Right lung (tissue), 10 donors: ENCODE measurements at places on chromosomes 6 and 20. TPM values are rescaled to one million over a fixed set of nuclear protein-coding genes. Genes with fewer than 3 reads are reported as not detected.

DNA sequence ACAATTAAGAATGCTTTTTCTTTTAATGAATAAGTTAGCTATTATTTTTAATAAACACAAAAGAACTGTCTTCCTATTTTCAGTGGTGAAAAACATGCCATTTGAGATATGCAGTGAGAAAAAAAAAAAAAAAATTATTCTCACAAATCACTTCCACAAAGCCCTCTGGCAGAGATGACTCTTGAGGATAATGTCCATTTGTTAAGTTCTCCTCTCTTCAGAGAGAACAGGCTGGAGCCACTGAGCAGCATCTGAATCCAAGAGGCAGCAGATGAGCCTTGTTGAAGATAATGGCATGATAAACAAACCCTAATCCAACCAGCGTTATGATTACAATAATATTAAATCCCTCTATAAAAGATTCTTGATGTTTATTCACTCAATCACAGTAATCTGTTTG is 105.0 kb downstream of the PTPRK start:
- DNase-seq: no peak

GRCh38 chr6:85452441-85452881 is 2.6 kb downstream of the NT5E start:
- DNase-seq: no peak

DNA sequence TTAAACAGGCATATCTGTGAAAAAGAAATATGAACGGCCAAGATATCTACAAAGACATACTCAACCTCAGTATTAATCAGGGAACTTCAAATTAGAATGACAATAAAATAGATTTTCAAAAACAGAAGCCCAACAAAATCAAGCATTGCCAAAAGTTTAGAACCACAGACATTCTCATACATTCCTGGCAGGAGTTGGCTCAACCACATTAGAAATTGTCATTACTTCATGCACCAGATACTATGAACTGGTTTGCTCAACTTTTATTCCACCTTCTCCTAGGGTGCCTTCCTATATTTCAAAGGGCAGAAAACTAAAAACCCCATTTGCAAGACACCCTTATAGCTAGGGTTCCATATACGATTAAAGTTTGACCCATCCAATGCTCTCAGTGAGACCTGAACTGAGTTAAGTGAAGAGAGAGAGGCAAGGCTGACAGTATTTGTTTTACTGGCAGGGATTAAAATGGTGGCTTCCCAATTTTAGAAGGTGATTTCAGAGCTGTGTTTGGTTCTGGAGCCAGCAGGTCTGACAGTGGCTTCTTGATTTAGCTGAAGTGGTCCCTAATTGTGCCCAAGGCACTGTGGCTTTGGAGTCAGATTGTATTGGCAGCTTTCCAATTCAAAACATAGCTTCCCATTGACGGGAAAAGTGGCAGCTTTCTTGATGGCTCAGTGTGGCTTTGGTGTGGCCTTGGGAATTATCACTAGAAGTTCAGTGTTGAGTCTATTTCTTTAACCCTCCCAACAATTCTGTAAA is 77.1 kb upstream of the CDYL start:
- DNase-seq: no peak

DNA sequence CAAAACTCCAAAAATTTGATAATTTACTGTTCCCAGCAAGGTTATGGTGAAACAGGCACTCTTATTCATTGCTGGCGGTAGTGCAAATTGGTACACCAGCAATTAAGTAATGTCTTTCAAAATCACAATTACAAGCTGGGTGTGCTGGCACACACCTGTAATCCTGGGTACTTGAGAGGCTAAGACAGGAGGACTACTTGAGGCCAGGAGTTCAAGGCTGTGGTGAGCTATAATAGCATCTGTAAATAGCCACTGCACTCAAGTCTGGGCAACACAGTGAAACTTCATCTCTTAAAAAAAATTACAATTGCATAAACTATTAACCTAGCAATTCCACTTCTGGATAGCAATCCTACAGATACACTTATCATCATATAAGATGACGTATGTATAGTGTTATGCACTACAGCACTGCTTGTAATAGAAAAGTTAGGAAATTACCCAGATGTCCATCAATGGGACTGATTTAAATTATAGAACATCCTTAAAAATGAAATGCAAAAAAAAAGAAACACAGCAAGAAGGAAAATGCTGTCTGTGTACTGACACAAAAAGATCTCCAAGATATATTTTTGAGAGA is 31.4 kb downstream of the NCOA6 start:
- no peak for DNase-seq

DNA sequence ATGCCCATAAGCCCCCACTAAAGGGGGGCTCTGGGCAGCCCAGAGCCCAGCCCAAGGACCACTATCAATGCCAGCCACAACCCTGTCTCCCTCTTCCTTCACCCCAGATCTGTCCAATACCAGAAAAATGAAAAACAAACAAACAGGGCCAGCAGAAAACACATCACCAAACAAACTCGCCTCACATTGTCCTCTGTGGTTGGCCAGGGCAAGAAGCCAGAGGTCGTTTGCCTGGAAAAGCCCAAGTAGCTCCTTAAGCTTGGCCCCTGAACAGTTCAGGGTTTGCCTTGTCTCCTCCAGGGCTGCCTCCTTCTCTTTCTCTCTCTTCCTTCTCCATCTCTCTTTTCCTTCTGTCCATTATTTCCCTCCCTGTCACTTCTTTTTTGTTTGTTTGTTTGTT is 10.1 kb upstream of the SCUBE3 start:
- no peak for DNase-seq

GRCh38 chr6:168133687-168134559 is 54.9 kb upstream of the FRMD1 start:
- DNase-seq: no peak

RWDD2A gene
- polyA plus RNA-seq: 5.8 TPM

GRCh38 chr20:23436681-23437080 is 2.8 kb upstream of the CSTL1 start:
- no peak for DNase-seq

DNA sequence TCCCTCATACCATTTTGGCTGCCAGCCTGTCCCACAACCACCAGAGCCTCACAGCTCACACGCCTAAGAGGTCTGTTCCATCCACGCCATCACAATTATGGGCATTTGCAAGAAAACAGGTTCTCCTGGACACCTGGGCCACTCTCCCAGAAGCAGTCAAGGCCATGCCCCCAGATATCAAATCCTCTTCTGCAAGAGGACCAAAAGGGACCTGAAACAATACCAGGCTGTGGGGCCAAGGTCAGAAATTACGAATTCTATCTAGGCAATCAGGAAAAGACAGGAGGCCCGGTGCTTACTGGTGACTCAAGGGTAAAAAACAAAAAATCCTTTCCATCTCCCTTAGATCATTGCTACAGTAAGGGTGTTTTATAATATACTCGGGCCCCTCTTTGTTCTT is 69.8 kb downstream of the ZMYND8 start:
- DNase-seq: no peak
